ENCODE measurements at places on chromosomes 13 and 19. TPM values are rescaled to one million over a fixed set of nuclear protein-coding genes. Genes with fewer than 3 reads are reported as not detected.

The NUMBL gene
- 20.5 TPM for polyA plus RNA-seq

The RAB3D gene
- polyA plus RNA-seq = 22.3 TPM

The NAPA gene
- 107 TPM for polyA plus RNA-seq

The FFAR3 gene
- 0.29 TPM for polyA plus RNA-seq

The FBN3 gene
- 54.0 TPM for polyA plus RNA-seq

The LGI4 gene
- 3.0 TPM for polyA plus RNA-seq

The CAB39L gene
- 10.1 TPM for polyA plus RNA-seq

The ADAMTSL5 gene
- polyA plus RNA-seq = 0.38 TPM

The RTBDN gene
- polyA plus RNA-seq = 0.19 TPM

The VAV1 gene
- polyA plus RNA-seq = 2.1 TPM

The VSTM1 gene
- polyA plus RNA-seq = 0.30 TPM

The PLPPR3 gene
- polyA plus RNA-seq = 9.9 TPM

The GNA15 gene
- polyA plus RNA-seq = 1.7 TPM

The ZNF541 gene
- 0.18 TPM for polyA plus RNA-seq

The TMEM145 gene
- polyA plus RNA-seq = 1.4 TPM

The CYP2A6 gene
- polyA plus RNA-seq = 0.87 TPM

All from right lung (tissue), 10 donors.